ENCODE measurements at places on chromosomes 5 and 9. TPM values are rescaled to one million over a fixed set of nuclear protein-coding genes. Genes with fewer than 3 reads are reported as not detected.

NXNL2 gene
- 0.68 TPM for total RNA-seq

DNA sequence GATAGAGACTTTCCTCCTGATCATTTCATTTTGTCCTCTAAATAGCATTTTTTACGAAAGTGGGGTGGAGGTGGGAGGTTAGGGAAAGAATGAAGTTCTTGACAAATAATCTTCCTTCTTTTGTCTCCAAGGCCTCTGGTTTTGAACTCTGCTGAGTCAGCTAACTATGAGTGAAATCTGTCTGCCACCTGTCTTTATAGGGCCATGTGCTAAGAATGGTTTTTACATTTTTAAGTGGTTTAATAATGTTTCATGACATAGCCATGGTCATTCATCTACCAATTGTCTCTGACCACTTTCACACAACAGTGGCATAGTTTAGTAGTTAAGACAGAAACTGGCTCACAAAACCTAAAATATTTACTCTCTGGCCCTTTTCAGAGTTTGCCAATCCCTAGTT is 7.6 kb downstream of the MAN2A1 start:
- no peaks in the 10 kb centered on the region for H3K36me3 ChIP-seq
- H3K4me3 ChIP-seq, result no peak overlapping the region
- no peak overlapping the region for H3K27ac ChIP-seq
- no peaks in the 10 kb centered on the region for H3K4me1 ChIP-seq
- no peak for DNase-seq
- H3K27me3 ChIP-seq, result no peaks in the 10 kb centered on the region

SIT1 gene
- total RNA-seq, result 0.68 TPM

PTPN3 gene
- total RNA-seq, result 16.3 TPM

GRCh38 chr5:149765932-149766331 is 35.8 kb downstream of the PPARGC1B start:
- H3K4me3 ChIP-seq, result no peak overlapping the region
- no peak overlapping the region for H3K27ac ChIP-seq

DNA sequence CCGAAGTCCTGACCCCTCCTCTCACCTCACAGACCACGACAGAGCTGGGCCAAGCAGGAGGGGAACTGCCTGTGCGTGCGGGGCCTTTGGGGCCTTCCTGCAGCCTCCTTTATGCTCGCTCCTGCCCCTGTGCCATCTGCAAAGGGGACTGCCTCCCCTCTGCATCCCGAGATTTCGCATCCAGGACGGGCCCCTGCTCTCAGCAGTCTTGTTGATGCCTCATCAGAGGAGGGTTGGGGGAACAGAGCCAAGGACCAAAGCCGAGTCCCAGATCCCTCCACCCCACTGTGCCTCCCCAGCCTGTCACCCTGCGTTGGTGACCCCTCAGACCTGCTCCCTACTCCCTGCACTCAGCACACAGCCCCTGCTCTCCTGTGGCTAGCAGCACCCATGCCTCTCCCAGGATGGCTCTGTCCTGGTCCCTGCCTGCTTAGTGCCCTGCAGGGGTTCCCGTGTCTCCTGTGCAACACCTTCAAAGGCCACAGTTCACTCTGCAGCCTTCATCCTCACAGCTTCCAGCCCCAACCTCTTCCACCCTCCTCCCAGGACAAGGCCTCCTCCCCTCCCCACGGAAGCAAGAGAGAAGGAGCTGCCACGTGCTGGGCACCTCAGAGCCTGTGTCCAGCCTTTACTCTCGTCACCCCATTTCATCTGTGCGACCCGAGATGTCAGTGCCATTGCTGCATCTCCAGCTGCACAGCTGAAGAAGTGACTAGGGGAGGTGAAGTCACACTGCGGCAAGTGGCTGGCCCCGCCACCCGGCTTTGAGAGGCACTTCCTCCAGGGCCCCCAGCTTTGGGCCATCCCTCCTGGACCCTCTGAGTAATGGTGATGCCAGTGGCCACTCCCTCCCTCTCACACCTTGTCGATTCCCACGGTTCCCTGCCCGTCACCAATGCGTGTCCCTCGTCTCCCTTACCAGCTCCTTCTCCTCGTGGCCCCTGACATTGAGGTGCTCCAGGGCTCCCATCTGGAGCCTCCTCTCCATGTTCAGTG is 62.6 kb upstream of the LRRTM2 start:
- H3K27me3 ChIP-seq, result no peaks in the 10 kb centered on the region
- H3K4me1 ChIP-seq, result no peaks in the 10 kb centered on the region
- H3K27ac ChIP-seq, result no peak overlapping the region
- no peaks in the 10 kb centered on the region for H3K36me3 ChIP-seq
- no peak overlapping the region for H3K4me3 ChIP-seq
- no peak for DNase-seq

- H3K4me1 ChIP-seq, result no peaks in the 10 kb centered on the region
- no peak overlapping the region for H3K27ac ChIP-seq
- H3K27me3 ChIP-seq, result no peaks in the 10 kb centered on the region
- no peak overlapping the region for H3K4me3 ChIP-seq
- no peaks in the 10 kb centered on the region for H3K36me3 ChIP-seq
Measured at GRCh38 chr5:81010336-81011169, 50.4 kb downstream of the RASGRF2 start.

- no peaks in the 10 kb centered on the region for H3K4me1 ChIP-seq
- H3K27me3 ChIP-seq, result no peaks in the 10 kb centered on the region
- no peaks in the 10 kb centered on the region for H3K36me3 ChIP-seq
- no peak overlapping the region for H3K4me3 ChIP-seq
- no peak overlapping the region for H3K27ac ChIP-seq
Measured at GRCh38 chr5:133363807-133364587, 248.3 kb downstream of the FSTL4 start.

DNA sequence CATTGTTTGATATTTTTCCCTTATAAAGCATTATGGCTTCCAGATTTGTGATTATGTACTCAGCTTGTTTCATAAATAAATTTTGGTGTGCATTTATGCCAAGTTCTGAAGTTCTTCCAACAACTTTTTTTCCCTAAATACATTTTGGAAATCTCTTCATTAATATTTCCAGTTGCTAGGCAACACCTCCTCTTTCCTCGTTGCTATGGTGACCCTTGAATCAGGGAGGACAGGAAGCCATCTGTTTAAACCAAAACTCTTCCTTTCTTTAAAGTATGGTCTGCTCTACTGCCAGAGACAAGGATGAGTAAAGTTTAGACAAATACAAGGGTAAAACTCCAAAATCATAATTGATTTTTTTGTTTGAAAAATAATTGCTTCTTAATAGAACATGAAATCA is 779.3 kb downstream of the CDH9 start:
- no peaks in the 10 kb centered on the region for H3K4me1 ChIP-seq
- H3K36me3 ChIP-seq, result no peaks in the 10 kb centered on the region
- no peak overlapping the region for H3K4me3 ChIP-seq
- no peaks in the 10 kb centered on the region for H3K27me3 ChIP-seq
- H3K27ac ChIP-seq, result no peak overlapping the region

GRCh38 chr9:5336688-5337087 is 3.0 kb downstream of the RLN1 start:
- no peak overlapping the region for H3K27ac ChIP-seq
- DNase-seq, result no peak
- H3K4me1 ChIP-seq, result no peaks in the 10 kb centered on the region
- no peak overlapping the region for H3K4me3 ChIP-seq
- no peaks in the 10 kb centered on the region for H3K27me3 ChIP-seq
- H3K36me3 ChIP-seq, result no peaks in the 10 kb centered on the region

DNA sequence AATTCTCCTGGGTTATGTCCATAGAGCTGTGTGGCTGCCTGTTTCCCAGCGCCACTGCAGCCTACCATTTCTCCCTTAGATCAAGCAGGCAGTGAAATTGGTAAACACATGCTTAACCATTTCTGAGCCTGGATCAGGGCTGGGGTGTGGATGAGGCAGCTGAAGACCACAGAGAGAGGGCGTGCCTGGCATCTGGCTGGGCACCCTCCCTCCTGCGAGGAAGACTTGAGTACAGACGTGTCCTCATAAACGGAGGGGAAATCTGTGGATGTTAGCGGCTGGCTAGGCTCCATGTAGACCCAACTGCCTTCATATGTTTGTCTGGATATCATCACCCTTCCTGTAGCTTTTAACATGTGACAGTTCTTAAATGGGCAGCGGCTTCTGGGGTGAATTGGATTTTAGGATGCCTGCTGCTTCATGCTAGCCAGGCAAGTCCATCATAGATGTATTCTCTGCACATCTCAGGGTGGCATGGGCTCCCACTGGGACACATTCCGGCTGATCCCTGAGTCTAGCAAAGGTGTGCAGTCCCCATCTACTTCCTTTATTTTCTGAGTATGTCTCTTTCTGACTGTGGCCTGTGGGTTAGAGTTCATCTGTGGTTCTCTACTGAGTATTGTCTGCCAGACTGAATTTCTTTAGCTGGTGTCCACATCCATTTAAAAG is 11.0 kb downstream of the RGS3 start:
- no peaks in the 10 kb centered on the region for H3K27me3 ChIP-seq
- H3K36me3 ChIP-seq, result no peaks in the 10 kb centered on the region
- H3K27ac ChIP-seq, result no peak overlapping the region

DNA sequence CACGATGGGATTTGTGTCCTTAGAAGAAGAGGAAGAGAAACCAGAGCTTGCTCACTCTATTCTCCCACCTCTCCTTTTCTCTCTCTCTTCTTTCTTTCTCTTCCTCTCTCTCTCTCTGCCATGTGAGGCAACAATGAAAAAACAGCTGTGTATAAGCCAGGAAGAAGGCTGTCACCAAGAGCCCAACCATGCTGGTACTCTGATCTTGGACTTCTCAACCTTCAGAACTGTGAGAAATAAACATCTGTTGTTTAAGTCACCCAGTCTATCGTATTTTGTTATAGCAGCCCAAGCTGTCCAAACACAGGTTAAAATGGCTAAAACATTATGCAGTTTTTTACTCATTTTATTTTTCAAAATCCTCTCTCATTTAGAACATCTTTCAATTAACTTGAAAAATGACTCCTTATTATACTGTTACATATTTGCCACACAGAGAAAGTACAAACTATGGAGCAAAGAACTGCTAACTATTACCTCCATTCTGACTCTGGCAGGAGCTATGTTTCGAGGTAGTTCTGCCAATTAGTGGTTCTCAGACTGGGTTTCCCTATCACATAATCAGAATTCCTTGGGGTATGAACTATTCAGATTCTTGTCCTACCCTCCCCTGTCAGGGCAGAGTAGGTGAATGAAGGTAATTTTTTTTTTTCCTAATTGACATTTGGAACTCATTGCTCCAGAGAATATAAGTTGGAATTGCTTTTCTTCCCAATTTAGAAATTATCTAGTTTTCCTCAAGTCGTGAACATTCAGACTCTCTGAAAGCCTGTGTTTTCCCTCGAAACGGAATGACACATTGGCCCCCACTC is 434.6 kb downstream of the ENC1 start:
- no peak overlapping the region for H3K27ac ChIP-seq
- no peaks in the 10 kb centered on the region for H3K36me3 ChIP-seq

DNA sequence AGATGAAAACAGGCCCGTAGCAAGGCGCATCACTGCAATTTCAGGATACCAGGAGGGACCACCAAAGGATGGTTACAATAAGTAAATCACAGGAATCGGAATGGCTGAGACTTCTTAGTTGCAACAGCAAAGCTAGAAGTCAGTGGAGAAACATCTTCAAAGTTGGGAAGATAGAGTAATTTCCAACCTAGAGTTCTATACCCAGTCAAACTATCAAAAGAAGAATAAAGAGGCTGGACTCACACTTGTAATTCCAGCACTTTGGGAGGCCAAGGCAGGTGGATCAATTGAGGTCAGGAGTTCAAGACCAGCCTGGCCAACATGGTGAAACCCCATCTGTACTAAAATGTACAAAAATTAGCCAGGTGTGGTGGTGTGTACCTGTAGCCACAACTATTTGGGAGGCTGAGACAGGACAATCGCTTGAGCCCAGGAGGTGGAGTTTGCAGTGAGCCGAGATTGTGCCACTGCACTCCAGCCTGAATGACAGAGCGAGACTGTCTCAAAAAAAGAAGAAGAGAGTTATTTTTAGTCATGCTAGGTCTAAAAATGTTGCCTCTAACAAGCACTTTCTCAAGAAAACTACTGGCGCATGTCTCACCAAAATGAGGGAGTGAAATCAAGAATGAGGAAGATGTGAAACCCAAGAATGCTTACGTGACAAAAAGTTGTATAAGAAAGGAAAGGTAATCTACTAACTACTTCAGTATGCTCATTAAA is 267.7 kb downstream of the DENND1A start:
- H3K27ac ChIP-seq, result no peak overlapping the region
- H3K27me3 ChIP-seq, result no peaks in the 10 kb centered on the region
- H3K36me3 ChIP-seq, result no peaks in the 10 kb centered on the region
- no peaks in the 10 kb centered on the region for H3K4me1 ChIP-seq
